ENCODE measurements at places on chromosomes 2 and 18. TPM values are rescaled to one million over a fixed set of nuclear protein-coding genes. Genes with fewer than 3 reads are reported as not detected.

DNA sequence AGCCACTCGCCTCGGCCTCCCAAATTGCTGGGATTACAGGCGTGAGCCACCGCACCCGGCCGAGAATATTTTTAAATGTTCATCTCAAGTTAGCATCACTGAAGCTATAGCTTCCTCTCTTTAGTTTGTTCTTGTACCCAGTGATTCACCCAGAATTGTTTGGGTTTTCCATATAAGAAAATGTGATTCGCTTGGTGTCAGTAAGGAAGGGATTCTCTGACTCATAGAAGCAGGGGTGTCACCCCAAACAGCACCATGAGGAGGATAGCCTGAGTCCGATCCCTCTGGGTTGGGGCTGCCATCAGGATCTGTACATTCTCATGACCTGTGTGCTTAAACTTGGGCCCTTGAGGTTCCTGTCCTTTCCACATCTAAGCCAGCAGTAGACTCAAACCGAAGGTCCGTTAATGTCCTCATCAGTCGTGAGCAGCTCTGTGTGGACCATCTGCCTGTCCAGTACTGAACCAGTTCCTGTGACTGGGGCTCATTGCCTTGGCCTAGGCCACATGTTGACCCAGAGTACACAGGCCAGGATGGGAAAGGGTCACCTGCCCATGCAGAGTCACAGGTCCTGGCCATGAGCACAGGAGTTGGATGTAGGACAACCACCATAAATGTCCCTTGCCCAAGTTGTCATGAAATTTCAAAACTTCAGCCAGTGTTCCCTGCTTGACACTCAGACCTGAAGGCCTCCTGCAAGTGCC is 311.9 kb downstream of the GBX2 start:
- no peak for DNase-seq

GRCh38 chr2:56952871-56953270 is 769.1 kb downstream of the CCDC85A start:
- no peak for DNase-seq

DNA sequence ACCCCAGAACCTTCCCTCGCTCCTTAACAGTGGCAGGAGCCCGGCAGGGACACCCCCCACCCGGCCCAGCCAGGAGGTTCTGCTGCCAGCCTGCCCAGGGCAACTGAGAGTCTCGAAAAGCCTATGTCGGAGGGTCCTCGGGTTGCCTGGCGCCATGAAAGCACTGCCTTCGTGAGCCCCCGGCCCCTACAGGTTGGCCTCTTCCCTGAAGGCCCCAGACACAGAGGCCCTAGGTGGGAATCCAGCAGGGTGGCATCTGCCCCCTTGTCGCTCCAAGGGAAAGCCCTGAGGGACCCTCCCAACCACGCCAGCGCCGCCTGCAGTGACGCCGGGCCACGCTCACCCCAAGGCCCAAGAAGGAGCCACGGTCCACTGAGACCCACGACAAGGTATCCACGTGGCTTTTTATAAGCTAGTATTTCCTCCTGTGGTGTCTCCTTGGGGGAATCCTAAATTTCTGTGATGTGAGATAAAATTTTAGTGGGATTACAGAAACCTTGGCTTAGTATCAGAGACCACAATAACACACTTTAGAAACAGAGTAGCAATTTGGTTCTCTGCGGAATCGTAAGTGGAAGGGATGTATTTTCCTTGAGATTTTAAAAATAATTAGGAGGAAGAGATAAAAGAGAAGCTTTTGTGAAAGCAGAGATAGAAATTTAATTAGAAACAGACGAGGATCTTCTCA is 138.9 kb downstream of the HDAC4 start:
- no peak for DNase-seq

- DNase-seq: no peak
Measured at GRCh38 chr2:88737385-88737784, 45.9 kb downstream of the RPIA start.

DNA sequence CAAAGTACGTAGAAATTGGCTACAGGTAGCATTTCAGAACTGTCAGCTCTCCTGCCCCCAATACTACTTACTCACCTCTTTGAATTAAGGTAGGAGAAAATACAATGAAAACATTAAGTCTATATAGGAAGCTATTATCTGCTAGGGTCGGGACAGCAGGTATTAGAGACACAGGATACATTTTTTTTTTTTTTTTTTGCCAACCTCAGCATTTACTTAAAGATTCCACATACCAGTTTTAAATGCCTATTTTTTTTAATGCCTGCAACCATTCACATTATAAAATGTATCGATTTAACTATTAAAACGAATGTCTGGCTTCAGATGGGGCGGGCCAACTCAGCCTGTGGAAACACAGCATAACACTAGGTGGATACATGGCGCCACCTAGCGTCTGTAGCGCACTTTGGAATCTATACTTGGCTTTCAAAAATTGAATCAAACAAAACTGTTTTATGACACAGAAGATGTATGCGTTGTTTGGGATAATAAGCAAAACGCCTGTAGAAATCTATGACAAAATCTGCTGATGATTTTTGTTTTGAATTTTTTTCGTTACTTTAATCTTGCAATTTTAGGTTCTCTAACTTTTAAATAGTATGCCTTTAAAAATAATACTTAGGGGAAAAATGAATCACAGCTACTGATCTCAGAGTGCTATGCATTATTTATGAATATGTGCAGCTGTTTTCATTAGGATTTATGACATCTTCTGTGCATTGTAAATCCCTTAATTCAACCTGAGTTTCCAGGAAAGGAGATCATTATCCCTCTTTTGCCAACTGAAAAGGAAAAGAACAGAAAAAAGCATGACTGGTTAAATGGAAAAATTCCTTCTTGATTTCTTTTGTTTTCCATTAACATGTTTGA is 261.0 kb downstream of the NYAP2 start:
- DNase-seq: peak; percentile 48

GRCh38 chr2:238263204-238264071 is 23.6 kb upstream of the HES6 start:
- peak; percentile 90 for DNase-seq

- DNase-seq: no peak
Measured at GRCh38 chr2:171294608-171295007, 133.9 kb upstream of the TLK1 start.

DNA sequence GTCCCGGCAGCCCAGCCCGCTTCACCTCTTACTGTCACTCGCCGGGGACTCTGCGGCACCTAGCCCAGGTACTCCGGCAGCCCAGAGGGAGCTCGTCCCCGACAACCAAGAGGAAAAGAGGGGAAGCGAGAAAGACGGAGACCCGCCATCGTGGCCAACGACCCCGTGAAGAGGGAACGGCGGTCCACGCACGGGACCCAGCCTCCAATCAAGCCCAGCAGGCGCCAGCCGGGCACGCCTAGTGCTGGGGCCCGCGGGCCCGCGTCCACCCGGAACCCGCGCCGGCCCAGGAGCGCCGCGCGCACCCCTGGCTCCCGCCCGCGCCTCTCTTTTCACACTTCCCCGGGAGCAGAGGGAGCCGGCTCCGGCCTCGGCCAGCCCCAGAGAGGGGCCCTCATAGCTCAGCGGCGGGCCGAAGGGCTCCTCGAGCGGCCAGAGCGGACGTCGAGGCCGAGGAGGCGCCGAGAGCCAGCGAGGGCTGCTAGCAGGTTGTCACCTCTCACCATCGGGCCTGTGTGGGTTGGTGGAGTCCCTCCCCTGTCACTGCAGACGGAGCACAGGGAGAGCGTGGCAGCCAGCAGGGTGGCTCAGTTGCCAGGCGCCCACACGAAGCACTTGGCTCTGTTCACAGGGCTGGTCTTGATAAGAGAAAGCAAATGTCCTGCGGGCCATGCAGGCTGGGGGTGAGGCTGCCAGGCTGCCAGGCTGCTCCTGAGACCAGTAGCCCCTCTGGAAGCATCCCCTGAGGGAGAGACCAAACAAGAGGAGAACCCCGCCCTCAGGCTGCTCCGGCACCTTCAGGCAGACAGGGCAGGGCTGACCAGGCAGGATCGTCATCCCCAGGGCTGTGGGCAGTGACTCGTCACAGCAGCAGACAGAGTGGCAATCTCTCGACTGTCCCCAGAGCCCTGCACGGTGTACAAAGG is 36.9 kb upstream of the KLF11 start:
- peak; percentile 37 for DNase-seq

- DNase-seq: peak; percentile 47
Measured at GRCh38 chr2:109031476-109032228, 42.6 kb upstream of the EDAR start.

DNA sequence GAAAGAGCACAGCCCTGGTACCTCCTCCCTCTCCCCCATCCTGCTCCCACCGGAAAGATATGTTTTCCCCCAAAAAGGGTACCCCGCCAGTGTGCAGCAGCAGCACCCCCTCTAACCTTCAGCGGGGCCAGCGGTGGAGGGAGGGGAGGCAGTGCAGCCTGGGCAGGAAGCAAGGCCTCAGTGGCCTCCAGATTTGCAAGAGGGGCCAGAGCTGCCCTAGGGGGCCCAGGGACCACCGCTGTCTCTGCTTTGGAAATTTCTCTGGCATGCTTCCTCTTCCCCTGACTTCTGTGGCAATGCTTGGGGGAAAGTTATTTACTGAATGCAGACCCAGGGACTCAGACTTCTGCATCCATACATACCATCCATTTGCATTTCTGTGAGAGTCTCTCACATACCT is 111.5 kb downstream of the KLHL29 start:
- DNase-seq: no peak

GRCh38 chr2:120466704-120467054 is 120.7 kb downstream of the INHBB start:
- no peak for DNase-seq

DNA sequence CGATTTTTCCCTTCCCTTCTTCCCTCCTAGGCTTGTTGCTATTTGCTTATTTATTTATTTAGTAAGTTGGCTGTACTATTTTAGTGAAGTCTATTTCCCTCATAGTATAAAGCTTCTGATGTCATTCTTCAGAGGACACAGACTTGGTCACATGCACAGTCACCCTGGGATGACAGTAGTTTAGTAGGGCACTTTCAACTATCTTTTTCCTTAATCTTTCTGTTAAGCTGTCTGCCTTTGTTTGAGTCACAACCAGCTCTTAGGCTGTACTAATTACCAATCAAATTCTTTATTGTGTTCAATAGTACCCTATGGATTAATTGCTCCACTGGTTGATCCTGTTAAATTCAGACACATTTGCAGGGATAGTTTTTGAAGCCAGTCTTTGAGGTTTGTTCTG is 26.9 kb upstream of the RAB31 start:
- no peak for DNase-seq

DNA sequence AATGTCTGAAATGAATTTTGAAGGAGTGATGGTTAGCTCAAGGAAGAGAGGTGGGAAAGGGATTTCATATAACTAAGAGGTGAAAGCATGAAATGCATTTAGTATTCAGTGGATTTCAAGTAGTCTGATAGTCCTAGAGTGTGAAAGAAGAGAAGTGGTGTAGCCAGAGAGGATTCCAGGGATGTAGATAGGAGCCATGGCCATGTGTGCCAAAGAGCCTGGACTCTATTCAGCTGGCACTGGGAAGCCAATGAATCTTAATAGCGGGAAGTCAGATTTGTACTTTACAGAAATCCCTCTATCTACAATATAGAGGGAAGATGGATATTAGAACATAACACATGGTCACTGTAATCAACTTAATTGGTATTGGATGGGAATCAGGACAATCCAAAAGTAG is 8.3 kb upstream of the BOLL start:
- DNase-seq: no peak

GRCh38 chr18:24860978-24861680 is 400.7 kb downstream of the HRH4 start:
- DNase-seq: no peak

GRCh38 chr2:239441261-239442078 is 40.6 kb upstream of the HDAC4 start:
- no peak for DNase-seq

DNA sequence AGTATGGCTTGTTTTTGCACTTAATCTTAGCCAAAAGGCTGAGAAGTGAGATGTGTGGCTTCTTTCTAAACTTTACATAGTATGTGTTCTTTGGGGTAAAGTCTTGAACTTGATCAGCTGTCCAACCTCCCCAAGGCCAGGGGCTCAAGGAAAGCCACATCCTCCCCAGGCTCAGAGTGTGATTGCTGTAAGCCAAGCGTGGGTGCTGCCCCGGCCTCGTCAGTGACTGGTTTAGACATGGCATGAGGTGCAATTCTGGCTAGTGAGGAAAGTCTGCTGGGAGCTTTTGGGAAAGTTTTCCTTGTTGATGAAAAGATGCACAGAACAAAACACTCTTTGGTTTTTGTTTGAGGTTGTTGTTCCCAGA is 40.2 kb downstream of the TMEM177 start:
- no peak for DNase-seq

GRCh38 chr2:130915149-130915548 is 78.4 kb downstream of the ARHGEF4 start:
- DNase-seq: no peak

DNA sequence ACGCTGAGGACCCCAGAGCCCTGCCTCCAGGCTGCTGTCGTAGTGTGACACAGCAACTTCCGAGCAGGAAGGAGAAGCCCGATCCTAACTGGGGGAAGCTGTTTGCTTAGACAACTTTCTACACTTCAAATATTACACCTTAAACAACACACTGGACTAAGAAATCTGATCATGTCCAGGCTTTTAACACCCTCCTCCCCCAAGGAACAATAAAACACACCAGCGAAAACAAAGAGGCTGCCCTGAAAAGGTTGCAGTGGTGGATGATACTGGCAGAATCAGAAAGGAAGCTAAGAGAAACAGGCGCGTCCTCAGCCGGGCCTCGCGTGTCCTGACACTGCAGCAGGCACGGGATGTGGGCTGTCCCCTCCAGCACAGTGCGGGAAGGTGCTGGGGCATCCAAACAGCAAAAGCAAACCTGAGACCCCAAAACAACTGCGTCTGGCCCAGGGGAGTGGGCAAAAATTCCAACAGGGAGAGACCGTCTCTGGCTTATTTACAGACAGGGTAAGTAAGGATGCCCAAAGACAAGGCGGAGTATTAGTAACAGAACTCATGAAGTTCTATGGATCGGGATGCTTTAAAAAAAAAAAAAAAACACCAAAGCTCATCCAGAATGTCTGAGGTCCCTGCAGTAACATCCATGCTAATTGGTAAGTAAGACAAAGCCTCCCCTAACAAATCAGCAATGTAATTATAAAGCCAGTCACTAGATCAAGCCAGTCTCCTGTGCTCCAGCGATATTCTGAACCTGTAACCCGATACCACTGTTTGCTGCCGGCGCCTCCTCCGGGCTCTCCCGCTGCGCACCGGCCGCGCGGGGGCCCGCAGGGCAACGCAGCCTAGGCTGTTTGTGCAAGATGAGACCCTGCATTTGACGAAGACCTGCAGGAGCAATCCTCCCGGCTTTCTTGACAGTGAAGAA is 9.0 kb downstream of the SERTAD2 start:
- DNase-seq: peak; percentile 62

DNA sequence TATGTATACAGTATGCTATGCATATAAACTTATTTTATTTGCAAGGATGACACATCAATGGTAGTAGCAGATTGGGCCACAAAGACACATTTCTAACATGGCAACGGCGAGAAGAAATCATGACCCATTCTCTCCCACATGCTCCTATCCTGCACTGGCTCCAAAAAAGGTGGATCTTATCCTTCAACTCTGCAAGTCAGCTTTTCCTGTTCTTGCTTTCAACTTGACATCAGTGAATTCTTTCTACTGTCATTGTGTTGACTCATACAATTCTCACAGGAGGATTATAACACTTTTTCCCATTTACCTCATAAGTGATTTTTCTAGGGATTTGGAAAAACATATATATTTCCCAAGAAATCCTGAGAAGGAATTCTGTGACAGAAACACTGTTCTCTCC is 53.1 kb downstream of the ACVR1 start:
- DNase-seq: no peak

The RTP5 gene
- 2.4 TPM for total RNA-seq

The ASXL3 gene
- 87.2 TPM for total RNA-seq

The EMX1 gene
- 11.8 TPM for total RNA-seq

The DNAJC5G gene
- total RNA-seq: not detected

The SP140 gene
- 0.82 TPM for total RNA-seq

The CDH7 gene
- total RNA-seq: 7.3 TPM

The TDRD15 gene
- under 0.01 TPM for total RNA-seq

The POLE4 gene
- 17.1 TPM for total RNA-seq

The FBLN7 gene
- total RNA-seq: 0.41 TPM

The LYG2 gene
- total RNA-seq: not detected

The SOWAHC gene
- 33.0 TPM for total RNA-seq
